ENCODE measurements at places on chromosomes 5 and 9.

DNA sequence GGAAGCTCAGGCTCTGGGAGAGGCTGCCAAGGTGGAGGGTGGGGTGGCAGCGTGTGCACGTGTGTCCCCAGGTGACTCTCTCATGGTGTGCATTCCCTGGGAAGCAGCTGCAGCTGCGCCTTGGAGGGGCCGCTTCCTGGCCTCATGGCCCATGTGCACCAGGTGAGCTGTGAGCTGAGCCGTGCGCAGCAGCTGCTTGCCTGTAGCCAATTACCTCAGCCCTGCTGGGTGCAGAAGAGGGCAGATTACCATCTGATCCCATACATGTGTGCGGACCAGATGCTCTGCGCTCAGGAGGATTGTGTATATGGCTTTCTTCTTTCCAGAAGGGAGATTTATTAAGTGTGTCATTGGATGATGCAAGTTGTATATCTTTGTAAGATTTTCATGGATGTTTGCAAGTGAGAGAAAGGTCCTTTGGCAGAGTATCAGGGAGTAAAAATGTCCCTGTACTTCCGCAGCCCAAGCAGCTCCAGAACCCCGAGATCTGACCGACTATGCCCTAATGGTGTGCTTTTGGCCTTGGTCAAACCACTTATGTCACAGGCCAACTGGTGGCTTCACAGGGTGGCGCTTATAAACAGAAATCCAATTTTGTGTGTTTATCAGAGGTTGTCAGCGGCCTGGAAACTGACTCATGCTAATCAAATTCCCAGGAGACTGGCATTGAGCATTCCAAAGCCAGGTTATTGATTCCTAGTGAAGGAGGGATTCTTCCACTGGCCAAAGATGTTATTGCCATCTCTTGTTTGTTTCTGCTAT, 229.3 kb downstream of the GOLPH3 start:
- peak; percentile 48 for DNase-seq

GRCh38 chr9:113772121-113772810, 103.8 kb upstream of the ZNF618 start:
- no peak for DNase-seq

GRCh38 chr9:98807070-98807813, at the start of gene GALNT12:
GALNT12 (plus strand) TSS chr9:98807670; CDS start chr9:98807699, 29 bp downstream.
- DNase-seq: peak; percentile 64

DNA sequence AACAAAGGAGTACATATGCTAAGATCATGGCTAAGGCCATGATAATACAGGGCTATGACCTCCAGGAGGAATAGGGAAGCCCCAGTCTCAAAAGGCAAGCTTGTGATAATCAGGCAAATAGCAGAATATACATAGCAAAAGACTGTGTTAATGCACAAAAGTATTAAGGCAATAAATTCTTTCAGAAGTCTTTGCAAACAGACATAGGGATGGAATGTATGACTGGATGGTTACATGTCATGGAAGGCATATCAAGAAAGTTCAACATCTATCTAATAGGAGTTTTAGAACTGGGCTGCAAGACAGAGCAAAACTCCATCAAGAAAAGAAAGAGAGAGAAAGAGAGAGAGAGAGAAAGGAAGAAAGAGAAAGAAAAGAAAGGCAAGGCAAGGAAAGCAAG, 264.5 kb upstream of the CDH6 start:
- DNase-seq: no peak

DNA sequence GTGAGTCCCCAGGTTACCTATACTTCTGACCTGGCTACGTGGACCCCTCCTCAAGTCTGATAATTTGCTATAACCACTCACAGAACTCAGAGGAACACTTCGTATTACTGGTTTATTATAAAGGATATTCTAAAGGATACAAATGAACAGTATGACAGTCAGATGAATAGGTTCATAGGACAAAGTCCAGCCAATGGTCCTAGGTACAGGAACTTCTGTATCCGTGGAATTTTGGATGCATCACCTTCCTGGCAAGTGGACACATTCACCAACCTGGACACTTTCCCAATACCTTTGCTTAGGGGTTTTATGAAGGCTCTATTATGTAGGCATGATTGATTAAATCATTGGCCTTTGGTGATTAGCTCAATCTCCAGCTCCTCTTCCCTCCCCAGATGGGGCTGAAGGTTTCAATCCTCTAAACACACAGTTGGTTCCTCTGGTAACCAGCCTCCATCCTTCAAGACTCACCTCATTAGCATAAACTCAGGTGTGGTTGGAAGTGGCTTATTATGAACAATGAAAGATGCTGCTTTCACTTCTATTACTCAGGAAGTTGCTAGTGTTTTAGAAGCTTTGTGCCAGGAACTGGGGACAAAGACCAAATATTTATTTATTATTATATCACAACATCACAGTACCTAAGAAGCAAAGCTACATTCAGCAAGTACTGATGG, 149.6 kb upstream of the ELL2 start:
- no peak for DNase-seq

DNA sequence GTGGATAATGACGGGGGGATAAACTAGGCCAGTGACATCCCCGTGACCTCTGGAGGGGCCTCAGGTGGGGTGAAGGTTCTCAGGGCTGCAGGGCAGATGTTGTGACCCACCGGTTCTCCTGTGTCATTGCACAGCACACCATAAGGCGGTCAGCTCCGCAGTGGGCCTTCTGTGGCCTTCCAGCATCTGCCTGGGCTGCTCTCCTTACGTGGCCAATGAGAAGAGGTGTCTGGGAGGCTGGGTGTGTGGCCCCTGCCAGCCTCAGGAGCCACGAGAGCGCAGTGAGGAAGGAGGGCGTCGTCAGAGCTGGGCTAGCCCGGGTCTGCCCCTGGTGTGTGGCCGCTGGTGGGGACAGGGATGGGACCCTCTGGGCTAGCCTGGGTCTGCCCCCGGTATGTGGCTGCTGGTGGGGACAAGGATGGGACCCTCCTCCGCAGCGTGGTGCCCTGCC, 48.7 kb downstream of the COL5A1 start:
- no peak for DNase-seq
